ENCODE measurements at places on chromosomes 5 and 9. TPM values are rescaled to one million over a fixed set of nuclear protein-coding genes. Genes with fewer than 3 reads are reported as not detected.

LCN1 gene
- not detected for total RNA-seq

FBXO4 gene
- 1.8 TPM for total RNA-seq

SELENOP gene
- 8.5 TPM for total RNA-seq

DYNC2I2 gene
- total RNA-seq, result 62.2 TPM

ENTR1 gene
- 108 TPM for total RNA-seq

DNA sequence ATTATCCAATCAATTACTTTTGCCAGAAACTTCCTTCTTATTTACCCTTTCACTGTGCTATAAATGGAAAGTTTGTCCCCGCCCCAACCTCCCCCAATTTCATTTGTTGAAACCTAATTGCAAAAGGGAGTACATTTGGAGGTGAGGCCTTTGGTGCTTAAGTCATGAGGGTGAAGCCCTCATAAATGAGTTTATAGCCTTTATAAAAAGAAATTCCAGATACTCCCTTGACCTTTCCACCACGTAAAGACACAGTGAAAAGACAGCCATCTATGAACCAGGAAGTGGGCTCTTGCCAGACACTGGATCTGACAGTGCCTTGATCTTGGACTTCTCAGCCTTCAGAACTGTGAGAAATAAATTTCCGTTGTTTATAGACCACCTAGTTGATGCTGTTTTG is 82.3 kb downstream of the NUDT12 start:
- peaks cover 2% of the 10 kb centered on the region for H3K4me1 ChIP-seq
- H3K36me3 ChIP-seq, result no peaks in the 10 kb centered on the region
- no peak overlapping the region for H3K27ac ChIP-seq
- no peak for DNase-seq
- H3K4me3 ChIP-seq, result no peak overlapping the region
- H3K27me3 ChIP-seq, result no peaks in the 10 kb centered on the region

DNA sequence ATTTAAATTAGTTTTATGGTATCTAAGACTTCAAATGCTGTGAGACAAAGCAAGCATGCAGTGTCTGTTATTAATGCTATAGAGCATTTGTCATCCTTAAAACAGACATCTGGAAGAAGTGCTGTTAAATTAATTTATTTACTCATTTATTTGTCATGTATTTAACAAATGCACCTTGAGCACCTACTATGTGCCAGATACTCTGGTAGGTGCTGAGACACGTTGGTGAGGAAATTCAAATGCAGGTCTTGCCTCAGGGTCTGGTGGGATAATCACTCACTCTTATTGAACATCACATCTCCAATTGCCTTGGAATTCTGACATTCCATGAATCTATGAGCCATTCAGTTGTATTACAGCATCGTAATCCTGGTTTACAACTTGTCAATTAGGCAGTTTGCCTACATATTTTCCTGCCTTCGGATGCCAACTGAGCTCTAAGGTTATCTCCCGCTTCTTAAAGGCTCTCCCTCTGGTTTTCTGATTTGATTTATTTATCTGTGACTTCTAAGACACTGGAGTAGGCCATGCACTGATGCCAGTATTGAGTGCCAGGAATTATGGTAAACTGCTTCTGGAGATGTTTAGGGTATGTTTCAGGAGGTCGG is 56.0 kb upstream of the RPS23 start:
- H3K27me3 ChIP-seq, result no peaks in the 10 kb centered on the region
- peaks cover 2% of the 10 kb centered on the region for H3K36me3 ChIP-seq
- DNase-seq, result no peak
- H3K4me3 ChIP-seq, result no peak overlapping the region

GRCh38 chr5:139185589-139185988 is 12.6 kb downstream of the SIL1 start:
- no peaks in the 10 kb centered on the region for H3K36me3 ChIP-seq
- no peak overlapping the region for H3K4me3 ChIP-seq
- no peak overlapping the region for H3K27ac ChIP-seq
- H3K27me3 ChIP-seq, result no peaks in the 10 kb centered on the region
- no peak for DNase-seq

DNA sequence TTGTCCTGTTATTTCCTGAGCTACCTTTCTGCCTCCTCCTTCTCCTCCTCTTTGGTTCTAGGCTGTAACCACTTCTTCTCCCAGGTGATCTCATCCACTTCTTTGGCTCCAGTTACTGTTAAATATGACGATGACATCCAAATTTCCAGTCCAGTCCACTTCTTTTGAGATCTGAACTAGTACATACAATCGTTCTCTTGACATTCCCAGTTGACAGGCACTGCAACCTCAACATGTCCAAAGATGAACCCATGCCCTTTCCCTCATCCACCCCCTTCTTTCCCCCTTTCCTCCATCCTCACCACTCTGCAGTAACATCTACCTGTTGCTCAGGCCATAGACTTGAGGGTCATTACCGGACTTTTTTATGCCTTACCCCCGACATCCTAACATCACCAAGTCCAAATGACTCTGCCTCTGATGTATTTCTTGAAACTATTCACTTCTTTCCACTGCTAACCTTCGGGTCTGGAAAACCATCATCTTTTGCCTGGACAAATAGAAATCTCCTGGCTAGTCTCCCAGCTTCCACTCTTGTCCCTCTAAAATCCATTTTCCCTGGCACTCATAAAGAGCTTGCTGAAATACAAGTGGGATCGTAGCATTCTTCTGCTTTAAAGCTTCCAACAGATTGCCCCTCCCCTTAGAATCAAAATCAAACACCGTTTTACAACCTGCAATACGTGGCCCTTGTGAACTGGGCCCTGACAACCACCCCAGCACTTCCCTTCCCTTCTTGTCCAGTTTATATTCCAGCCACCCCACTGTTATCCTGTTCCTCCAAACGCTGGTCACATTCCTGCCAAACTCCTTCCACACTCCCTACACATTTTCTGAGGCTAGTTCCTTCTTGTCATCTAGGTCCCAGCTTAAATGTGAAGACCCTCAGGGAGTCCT is 31.5 kb downstream of the KLF9 start:
- H3K4me3 ChIP-seq, result no peak overlapping the region
- no peak overlapping the region for H3K27ac ChIP-seq
- DNase-seq, result no peak
- no peaks in the 10 kb centered on the region for H3K27me3 ChIP-seq
- no peaks in the 10 kb centered on the region for H3K36me3 ChIP-seq

GRCh38 chr5:177077335-177077734 is 9.4 kb upstream of the FGFR4 start:
- DNase-seq, result no peak
- H3K4me3 ChIP-seq, result no peak overlapping the region
- no peak overlapping the region for H3K27ac ChIP-seq
- H3K27me3 ChIP-seq, result no peaks in the 10 kb centered on the region
- no peaks in the 10 kb centered on the region for H3K4me1 ChIP-seq
- no peaks in the 10 kb centered on the region for H3K36me3 ChIP-seq

DNA sequence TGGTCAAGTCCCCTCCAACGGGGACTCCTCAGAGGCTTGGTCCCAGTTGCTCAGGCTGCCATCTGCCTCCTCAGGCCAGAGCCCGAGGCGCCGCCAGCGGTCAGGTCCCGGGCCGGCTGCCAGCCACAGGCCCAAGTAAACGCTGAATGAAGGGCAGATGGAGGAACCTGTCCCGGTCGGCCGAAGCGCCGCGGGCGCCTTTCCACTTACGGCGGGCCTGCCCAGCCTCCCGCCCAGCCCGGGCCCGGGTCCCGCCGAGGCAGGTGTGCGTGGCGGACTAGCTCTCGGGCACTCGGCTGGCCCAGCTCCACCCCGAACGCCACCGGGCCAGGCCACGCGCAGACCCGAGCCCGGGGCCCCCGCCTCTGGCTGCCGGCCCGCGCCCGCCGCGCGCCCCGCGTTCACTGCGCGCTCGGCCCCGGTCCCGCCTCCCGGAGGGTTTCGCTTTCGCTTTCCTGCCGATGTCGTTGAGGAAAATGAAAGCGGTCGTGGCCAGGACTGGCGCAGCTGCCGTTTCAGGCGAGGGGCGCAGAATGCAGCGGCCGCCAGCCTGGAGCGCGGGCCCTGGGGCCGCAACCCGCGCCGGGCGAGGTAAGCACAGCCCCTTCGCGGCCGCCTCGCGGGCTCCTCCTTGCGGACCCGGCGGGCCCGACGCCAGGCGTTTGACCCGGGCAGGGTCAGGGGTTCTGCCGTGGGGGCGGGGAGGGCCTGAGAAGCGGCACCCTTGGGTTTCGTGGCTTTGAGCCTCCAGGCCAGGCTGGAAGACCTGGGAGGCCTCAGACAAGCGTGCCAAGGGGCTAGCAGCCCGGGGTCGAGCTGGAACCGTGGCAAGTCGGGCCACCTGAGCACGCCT is 41.2 kb downstream of the SLC22A5 start:
- H3K4me3 ChIP-seq, result peak overlapping the region; percentile 79
- H3K4me1 ChIP-seq, result no peaks in the 10 kb centered on the region
- no peak overlapping the region for H3K27ac ChIP-seq
- H3K27me3 ChIP-seq, result no peaks in the 10 kb centered on the region

GRCh38 chr9:105138306-105138801 is 106.1 kb upstream of the SLC44A1 start:
- no peak overlapping the region for H3K4me3 ChIP-seq
- no peaks in the 10 kb centered on the region for H3K27me3 ChIP-seq
- DNase-seq, result peak; percentile 69
- no peaks in the 10 kb centered on the region for H3K36me3 ChIP-seq
- H3K27ac ChIP-seq, result no peak overlapping the region
- 0 out of 2 replicates have a peak, but pooled peaks cover 4% of the 10 kb centered on the region for H3K4me1 ChIP-seq

DNA sequence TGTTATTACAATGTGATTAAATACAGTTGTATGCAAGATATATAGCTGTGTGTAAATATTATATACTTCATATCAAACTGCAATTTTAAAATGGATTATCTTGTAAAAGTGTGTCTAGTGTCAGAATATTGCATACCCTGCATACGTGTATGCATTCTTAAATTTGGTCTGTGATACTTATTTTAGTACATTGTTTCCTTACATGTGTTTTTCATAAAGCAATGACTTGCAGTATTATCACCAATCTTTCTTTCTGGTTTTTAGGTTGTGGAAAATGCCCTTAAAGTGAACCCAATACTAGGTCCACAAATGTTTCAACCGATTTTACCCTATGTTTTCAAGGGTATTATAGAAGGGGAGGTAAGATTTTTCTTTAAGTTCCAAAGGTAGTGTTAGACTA is 28.5 kb upstream of the LRRC70 start:
- H3K27ac ChIP-seq, result no peak overlapping the region
- peaks cover 10% of the 10 kb centered on the region for H3K36me3 ChIP-seq
- DNase-seq, result no peak
- H3K4me1 ChIP-seq, result no peaks in the 10 kb centered on the region

DNA sequence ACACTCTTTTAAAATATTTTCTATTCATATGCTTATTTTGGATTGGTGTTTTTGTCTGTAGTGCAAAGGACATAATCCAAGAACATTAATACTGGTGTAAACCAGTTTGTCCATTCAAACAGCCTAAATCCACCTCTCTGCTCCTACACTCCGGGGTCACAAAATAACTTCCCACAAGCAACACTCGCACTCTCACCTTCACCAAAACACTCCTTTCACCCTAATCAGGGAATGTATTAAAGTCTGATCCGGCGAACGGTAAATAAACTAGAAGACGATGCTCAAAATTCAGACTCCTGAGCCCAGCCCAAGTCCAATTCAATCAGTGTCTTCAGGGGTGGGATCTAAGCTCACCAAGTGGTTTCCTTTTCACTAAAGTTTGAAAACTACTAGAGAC is 649 bp downstream of the AP3B1 start:
- no peaks in the 10 kb centered on the region for H3K27me3 ChIP-seq
- 0 out of 2 replicates have a peak, but pooled peaks cover 2% of the 10 kb centered on the region for H3K36me3 ChIP-seq
- DNase-seq, result no peak

- no peaks in the 10 kb centered on the region for H3K27me3 ChIP-seq
- peaks cover 2% of the 10 kb centered on the region for H3K4me1 ChIP-seq
- H3K36me3 ChIP-seq, result peaks cover 70% of the 10 kb centered on the region
- no peak overlapping the region for H3K27ac ChIP-seq
- no peak for DNase-seq
Measured at GRCh38 chr9:106962615-106963363, 99.8 kb downstream of the ZNF462 start.

DNA sequence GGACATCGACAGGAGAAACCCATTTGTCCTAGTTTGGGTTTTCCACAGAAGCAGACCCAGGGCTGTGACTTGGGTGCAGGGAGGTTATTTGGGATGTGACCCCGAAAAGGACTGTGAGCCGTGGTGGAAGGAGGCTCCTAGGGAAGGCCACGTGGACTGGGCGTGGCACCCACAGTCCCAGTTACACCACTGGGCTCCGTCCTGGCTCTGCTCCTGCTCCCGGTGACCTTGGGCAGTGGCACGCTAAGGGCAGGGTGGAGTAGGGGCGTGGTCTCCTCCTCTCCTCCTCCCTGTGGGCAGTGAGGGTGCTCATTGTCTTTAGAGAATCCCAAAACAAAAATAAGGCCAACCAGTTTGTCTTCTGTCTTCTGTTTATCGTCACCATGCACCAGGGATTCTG is 190.1 kb downstream of the GADD45G start:
- no peaks in the 10 kb centered on the region for H3K27me3 ChIP-seq
- H3K27ac ChIP-seq, result no peak overlapping the region
- H3K36me3 ChIP-seq, result no peaks in the 10 kb centered on the region
- no peak overlapping the region for H3K4me3 ChIP-seq
- no peaks in the 10 kb centered on the region for H3K4me1 ChIP-seq

DNA sequence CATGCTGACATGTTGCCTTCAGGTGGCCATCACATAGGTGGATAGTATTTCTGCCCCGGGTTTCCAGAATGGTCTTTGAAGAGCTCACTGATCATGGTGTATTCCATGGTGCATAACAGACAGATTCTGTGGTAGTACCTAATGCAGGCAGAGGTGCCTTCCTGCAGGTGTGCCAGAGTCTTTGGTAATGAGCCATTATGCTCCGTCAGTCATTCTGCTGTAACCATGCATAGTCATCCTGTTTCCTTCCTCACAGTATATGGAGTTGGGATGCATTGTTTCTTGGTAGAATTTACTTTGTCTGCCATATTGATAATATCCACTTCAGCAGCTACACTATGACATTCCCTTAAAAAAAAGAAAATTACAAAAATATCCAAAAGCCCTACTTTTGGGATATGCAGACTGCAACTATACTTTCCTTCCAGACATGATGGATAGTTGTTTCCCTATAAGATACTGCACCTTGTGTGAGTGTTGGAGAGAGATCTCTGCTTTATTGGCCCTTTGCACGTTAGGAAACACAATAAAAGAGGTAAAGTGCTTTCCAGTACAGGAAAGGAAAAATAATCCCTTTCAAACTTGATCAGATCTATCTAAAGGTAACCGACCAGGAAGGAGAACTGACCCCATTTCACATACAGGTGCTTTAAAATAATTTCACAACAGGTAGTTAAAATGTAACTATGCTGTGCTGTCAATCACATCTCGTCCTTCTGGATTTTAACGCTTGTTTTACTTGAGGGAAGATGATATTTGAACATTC is 537.5 kb upstream of the WWC1 start:
- H3K27me3 ChIP-seq, result no peaks in the 10 kb centered on the region
- DNase-seq, result no peak
- no peak overlapping the region for H3K4me3 ChIP-seq
- no peaks in the 10 kb centered on the region for H3K36me3 ChIP-seq
- H3K4me1 ChIP-seq, result peaks cover 4% of the 10 kb centered on the region

- no peaks in the 10 kb centered on the region for H3K36me3 ChIP-seq
- H3K4me1 ChIP-seq, result no peaks in the 10 kb centered on the region
- H3K27ac ChIP-seq, result no peak overlapping the region
- no peaks in the 10 kb centered on the region for H3K27me3 ChIP-seq
- DNase-seq, result no peak
- H3K4me3 ChIP-seq, result no peak overlapping the region
Measured at GRCh38 chr9:35562895-35563780, 41.9 kb upstream of the TESK1 start.

Measured in H9 (cell line).